ENCODE measurements at places on chromosomes 1 and 21.

- DNase-seq: no peak
Measured at GRCh38 chr1:19323987-19324664, 12.0 kb downstream of the SLC66A1 start.

GRCh38 chr1:91176250-91176649 is 154.4 kb upstream of the ZNF644 start:
- no peak for DNase-seq

- no peak for DNase-seq
Measured at GRCh38 chr21:31136891-31137290, 98.6 kb upstream of the KRTAP19-8 start.

GRCh38 chr1:59128239-59128736 is 168.6 kb upstream of the FGGY start:
- DNase-seq: no peak

GRCh38 chr1:107251083-107251482 is 110.2 kb downstream of the NTNG1 start:
- no peak for DNase-seq

DNA sequence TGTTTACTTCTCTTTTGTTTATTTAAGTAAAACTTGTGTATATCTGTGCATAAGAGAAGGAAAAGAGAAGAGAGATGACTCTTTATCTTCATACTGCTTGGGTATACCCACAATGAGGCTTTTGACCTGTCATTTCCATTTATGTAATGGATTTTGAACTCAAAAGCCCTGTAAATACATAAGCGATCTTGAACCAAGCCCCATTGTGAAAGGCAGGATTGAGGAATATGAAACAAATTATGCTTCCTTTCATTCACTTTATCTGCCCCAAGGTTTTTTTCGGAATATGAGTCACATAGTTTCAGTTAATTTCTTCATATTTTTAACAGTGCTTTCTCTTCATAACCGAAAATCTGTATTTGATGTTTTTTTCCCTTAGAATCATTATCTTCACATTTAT is 21.4 kb downstream of the CNST start:
- DNase-seq: no peak

GRCh38 chr1:33180226-33180910 is 1.5 kb downstream of the TRIM62 start:
- DNase-seq: peak; percentile 92

DNA sequence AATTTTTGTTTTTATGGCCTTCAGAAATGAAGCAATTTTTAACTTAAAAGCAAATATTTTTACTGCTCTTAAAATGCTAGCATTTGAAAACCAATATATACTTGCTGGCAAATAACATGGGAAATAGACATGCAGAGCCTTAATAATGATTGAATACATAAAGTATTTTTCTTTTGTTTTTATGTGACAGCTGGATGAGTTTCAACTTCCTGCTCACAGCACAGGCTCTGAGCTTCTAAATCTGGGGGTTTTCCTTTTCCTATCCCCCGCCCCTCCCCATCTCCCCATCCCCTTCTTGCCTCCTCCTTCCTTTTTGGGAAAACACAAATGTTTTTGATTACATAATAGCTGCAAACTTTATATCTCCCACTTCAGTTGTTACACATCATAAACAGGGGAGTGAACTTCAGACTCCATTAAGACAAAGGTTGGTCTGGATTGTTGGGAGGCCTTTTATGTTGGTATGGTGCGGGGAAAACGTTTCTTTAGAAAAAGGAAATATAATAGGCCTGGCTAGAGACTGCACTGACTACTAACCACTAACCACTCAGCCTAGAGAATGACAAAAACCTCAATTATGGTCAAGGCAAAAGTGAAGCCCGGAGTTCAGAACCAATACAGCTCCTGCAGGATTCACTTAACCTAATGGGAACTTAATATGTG is 116.1 kb upstream of the GORAB start:
- no peak for DNase-seq

DNA sequence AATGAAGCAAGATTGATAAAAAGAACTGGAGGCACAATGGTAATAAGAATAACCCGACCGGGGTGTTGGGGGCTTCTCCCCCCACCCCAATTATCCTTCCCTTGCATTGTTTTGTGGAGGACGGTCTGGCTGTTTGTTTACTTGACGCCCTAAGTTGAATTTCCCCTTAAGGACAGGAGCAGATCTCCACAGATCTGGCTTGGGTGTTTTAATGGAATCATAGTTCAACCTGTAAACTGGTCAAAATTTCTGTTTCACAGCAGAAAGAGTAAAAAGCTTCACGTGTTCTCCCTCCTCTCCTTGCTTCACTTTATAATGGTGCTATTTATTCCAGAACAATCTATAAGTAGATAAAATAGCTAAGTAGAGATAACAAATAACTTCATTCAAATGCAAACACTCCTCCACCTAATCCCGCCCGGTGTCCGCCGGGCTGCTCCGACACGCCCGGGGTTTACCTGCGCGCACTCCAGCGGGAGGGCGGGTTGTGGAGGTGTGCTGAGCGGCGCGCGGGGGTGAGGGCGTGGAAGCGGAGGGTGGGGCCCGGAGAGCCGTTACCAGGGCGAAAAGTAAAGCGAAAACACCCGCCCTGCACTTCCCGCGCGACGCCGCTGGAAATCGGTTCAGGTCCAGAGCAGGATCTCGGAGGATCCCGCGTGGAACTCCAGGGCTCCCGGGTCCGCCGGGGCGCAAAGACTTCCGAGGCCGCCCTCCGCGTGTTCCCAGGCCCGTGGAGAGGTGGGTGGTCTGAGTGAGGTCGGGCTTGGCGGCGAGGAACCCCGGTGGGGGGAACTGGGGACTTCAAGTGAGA is 2.0 kb upstream of the ATF3 start:
- peak; percentile 86 for DNase-seq

GRCh38 chr1:239218301-239218700 is 168.1 kb upstream of the CHRM3 start:
- no peak for DNase-seq

- DNase-seq: no peak
Measured at GRCh38 chr1:68128157-68128556, 77.7 kb upstream of the DIRAS3 start.

- no peak for DNase-seq
Measured at GRCh38 chr1:234848972-234849649, 239.1 kb upstream of the IRF2BP2 start.

DNA sequence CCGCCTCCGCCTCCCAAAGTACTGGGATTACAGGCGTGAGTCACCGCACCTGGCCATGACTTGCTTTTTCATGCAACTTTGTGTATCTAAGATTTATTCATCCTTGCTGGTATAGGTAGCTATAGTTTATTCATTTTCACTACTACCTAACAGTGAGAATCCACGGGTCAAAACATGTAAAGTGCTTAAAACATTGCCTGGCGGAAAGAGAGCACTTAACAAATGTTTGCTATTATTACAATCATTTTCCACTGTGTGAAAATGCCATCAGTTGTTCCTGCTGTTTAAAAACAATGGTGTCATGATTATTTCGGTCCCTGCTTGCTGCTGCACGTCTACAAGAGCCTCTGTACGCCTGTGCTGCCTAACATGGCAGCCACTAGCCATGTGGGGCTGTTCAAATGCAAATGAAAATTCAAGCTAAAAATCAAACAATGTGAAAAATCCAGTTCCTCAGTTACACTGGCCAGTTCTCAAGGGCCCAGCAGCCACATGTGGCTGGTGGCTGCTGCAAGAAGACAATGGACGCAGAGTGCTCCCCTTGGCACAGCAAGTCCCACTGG is 65.1 kb downstream of the CLSTN1 start:
- DNase-seq: no peak

- DNase-seq: no peak
Measured at GRCh38 chr1:177302357-177303044, 131.7 kb downstream of the BRINP2 start.

All from activated effector memory CD4-positive, alpha-beta T cell treated with anti-CD3 and anti-CD28 coated beads, Interleukin-2, amount 50 U/mL, for 16 hours (primary cell).